Stimulated activated CD8-positive, alpha-beta memory T cell treated with anti-CD3 and anti-CD28 coated beads, Interleukin-15, amount 100 ng/mL, for 4 hours (primary cell): ENCODE measurements at places on chromosomes 5 and 9.

GRCh38 chr9:88396836-88397577, 8.8 kb downstream of the SPIN1 start:
- DNase-seq: no peak

DNA sequence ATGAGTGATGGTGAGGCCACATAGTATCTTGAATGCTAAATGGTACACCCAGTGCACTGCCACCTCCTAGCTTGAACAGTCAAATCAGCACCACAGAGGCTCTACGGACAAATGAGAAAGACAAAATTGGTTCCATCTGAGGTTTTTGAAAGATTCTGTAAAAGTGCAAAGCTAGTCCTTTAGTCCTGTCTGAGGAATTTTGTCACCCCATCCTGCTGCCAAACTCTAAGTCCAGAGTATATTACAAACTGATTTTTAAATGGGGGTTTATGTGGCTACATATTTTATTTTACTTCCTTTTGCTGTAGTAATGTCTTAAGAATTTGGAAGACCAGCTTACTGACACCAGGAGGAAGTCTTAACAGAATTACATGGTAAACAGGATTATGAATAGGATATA, 7.7 kb downstream of the FREM1 start:
- DNase-seq: no peak

DNA sequence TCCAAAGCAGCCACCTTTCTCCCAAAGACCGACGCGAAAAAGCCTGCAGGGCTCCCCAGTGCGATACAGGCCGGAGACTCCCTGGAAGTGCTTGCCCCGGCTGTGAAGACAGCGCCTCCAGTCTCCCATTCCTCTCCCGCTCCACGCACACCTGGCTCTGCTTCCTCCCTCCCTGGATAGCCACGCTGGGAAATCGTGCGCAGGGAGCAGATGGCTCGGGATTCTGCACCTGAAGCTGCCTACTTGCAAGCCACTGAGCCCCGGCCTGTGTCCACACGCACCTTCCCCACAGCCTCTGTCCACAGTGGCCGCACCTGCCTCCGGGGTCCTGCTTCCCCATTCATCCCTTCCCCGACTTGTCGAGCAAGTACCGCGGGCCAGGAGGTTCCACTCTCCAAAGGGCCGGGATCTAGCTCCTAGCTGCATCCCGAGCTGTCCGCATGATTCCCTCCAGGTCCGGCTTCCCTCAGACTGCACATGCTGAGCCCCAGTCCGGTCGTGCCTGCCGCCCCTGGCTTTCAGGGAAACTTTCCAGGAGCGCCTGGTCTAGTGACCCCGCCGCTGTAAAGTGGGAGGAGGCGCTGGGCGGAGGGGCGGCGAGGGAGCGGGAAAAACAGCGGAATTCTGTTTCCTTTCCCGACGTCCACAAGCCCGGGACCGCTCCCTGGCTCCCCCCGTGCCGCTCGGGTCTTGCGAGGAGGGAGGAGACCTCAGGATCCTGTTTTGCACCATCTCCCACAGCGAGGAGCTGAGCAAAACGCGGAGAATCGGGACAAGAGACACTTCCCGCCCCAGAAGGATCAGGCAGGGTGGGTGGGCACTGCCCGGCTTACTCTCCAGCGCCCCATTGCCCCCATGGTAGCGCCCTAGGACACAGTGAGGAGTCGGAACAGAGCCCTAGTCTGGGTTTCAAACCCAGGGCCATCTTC, 2.0 kb downstream of the SEMA6A start:
- no peak for DNase-seq

GRCh38 chr5:14396737-14397136, 184.9 kb upstream of the OTULINL start:
- no peak for DNase-seq

GRCh38 chr5:38751103-38751502, 94.7 kb upstream of the OSMR start:
- DNase-seq: no peak

GRCh38 chr5:139823757-139824355, 28.2 kb downstream of the PSD2 start:
- DNase-seq: no peak

- no peak for DNase-seq
Observed at GRCh38 chr5:111892949-111893348, 136.0 kb upstream of the NREP start.

DNA sequence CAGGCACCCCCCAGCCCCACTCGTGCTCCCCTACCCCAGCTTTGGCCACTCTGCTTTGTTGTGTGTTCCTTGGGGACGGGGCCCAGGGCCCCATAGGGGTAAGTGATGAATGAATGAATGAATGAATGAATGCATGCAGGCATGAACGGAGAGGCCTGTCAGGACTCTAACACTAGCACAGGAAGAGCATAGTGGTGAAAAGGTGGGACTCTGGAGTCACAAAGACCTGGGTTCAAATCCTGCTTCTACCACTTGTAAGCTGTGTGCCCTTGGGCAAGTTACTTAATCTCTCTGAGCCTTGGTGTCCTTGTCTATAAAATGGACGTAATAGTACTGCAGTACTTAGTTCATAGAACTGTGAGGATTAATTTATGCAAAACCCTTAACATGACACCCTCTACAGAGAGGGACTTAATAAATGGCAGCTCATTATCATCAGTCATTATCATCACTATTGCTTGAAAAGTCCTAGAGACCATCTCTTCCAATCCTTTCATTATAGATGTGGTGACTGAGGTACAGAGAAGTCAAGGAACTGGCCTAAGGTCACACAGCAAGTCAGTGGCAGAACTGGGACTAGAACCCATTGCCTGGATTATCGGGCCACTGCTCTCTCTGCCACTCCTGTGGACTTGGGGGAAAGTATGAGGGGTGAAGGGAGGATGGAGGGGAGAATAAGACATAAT, 13.2 kb downstream of the ORM2 start:
- no peak for DNase-seq

GRCh38 chr5:167790462-167791260, 500.8 kb upstream of the WWC1 start:
- DNase-seq: no peak

DNA sequence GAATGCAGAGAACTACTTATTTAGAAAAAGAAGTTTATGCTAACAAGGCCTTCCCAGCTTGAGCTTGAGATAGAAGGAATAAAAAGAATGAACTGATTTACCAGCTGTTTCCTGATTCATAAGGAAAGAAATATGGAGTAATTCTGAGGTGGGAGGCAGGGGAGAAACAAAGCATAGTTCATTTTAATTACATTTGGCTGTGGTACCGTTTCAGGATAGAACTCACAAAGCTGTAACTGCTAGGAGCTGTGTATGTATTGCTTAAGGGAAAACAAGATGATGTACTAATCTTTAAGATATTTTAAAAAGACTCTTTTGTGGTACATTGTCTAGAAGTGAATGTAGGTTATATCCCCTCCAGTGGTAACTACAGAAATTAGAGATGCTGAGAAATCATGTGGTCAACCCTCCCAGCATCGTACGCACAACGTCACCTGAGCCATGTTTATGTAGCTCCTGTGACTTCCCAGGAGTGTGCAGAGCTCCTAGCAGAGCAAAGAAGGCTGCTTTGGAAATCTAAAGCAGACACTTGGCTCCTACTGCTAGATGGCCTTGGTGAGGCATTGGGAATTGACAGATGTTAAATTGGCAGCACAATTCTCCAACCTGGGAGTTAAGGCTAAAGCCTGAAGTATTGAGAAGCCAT, 208.3 kb upstream of the VLDLR start:
- no peak for DNase-seq

DNA sequence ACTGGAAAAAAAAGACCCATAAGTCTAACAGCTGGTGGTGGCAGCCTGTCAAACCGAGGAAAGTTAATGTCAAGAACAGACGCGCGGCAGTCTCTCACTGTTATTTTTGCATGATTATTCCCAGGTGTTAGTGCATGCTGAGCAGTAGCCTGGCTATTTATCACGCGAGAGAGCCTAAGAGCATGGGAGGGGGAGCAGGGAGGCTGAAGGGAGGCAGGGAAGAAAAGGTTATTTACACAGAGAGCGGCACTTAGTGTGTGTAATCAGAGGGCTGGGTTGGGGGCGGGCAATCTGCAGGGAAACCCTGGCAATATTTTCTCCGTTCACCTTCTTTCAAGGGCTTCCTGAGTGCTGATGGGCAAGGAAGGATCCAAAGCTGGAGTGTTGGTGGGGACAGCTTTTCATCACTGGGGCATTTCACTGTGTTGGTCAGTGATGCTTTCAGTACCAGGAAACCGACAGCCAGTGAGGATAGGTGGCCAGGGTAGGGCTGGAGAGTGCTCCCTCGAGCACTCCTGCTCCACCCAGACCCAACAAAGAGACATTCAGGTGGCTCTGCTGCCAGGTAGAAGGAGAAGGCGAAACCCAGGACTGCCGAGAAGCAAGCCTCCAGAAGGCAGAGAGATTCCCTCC, 39.6 kb downstream of the ZNF608 start:
- DNase-seq: no peak

- no peak for DNase-seq
Observed at GRCh38 chr5:93274291-93274690, 306.7 kb downstream of the NR2F1-AS1 start.

GRCh38 chr5:63240063-63240755, 661.6 kb downstream of the LRRC70 start:
- DNase-seq: no peak

GRCh38 chr9:23229890-23230317, 596.1 kb downstream of the ELAVL2 start:
- no peak for DNase-seq

DNA sequence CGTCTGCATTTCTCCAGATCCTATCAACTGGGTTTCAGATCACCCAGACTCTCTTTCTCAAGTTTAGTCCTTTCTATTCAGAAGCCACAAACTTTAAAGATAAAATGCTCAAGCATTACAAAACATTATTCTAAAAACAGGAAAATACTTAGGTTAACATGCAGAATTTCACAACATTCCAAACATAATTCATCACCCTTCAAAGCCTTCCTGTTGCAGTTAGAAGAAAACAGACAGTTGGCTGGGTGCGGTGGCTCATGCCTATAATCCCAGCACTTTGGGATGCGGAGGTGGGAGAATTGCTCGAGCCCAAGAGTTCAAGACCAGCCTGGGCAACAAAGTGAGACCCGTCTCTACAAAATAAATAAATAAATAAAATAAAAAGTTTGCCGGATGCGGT, 7.7 kb upstream of the OCLN start:
- DNase-seq: no peak

- no peak for DNase-seq
Observed at GRCh38 chr5:160020964-160021363, 12.0 kb downstream of the TTC1 start.

DNA sequence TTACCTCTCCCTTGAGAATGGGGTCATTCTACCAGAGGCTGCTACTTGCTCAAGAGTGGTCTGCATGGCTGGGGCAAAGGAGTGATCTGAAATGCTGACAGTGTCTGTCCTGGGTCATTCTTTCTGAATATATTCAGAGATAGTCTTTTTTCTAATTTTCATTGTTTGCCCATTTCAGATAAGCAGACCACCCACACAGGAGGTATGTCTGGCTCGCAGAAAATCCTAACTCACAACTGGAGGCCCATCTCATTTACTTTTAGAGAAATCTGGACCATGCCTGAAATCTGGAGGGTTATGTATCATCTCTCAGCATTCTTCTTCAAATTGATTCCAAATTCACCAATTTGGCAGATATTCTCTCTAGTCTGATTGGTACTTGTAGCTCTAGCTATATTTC, 227.6 kb downstream of the SEC61B start:
- no peak for DNase-seq

GRCh38 chr5:39767916-39768315, 343.1 kb upstream of the DAB2 start:
- DNase-seq: no peak

DNA sequence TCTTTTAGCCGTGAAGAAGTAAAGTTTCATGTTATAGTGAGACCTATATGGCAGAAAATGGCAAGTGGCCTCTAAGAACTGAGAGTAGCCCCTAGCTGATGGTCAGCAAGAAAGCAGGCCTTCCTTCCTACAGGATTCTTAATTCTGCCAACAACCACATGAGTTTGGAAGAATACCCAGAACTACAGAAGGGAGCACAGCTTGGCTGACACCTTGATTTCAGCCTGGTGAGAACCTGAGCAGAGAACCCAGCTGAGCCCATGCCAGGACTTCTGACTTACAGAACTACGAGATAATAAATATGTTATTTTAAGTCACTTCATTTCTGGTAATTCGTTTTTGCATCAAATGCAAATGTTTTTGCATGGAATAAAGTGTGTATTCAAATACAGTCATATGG, 5.9 kb upstream of the FBXL17 start:
- DNase-seq: no peak

DNA sequence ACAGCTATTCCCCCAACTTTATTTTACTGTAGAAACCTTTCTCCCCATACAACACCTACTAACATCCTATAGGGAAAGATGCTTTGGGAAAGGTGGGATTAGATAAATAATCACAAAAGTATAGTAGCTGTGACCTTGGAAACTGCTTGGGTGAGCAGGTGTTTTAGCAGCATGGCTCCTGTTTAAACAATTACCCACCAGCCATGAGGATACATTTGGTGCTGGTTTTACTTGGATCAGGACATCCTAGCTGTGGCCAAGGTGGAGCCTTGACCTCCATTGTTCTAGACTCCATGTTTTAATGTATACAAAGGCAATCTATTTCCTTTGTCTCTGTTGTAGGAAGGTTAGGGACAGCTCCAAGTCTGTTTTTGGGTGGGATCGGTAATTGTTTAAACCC, 56.8 kb upstream of the ALDH1B1 start:
- no peak for DNase-seq

GRCh38 chr5:96141749-96142148, 180.1 kb upstream of the ELL2 start:
- DNase-seq: no peak

- no peak for DNase-seq
Observed at GRCh38 chr9:123483191-123483803, 127.3 kb downstream of the CRB2 start.

GRCh38 chr9:86178503-86178902, 79.1 kb upstream of the GOLM1 start:
- no peak for DNase-seq

DNA sequence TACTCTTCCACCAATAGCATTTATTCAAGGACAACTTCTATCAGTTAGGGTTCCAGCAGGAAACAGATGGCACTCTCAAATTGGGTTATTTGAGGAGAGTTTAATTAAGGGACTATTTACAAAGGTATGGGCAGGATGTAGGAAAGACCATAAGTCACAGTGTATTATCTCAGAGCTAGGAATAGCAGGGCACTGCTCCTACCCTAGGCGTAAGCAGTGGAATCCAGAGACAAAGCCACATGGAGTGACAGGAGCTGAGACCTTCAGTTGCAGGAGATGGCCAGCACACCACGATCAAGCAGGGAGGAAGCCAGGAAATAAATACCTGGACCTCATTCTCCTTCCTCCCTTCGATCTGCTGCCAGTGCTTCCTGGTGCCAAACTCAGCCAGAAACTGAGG, 274.9 kb upstream of the SLC30A5 start:
- DNase-seq: no peak

DNA sequence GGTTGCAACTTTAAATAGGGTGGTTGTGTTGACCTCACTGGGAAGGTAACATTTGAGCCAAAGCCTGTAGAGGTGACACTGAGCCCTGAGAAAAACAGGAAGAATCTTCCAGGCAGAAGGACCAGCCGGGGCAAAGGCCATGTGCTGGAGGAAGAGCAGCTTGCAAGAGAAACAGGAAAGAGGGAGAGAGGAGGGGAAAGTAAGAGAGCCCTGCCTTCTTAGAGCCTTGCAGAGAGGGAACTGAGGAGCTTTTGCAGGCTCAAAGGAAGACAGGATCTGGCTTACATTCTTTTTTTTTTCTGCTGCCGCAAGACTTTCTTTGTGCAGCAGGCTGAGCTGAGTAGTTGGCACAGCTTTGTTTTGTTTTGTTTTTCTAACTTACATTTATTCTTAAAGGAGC, 17.4 kb downstream of the C9orf153 start:
- no peak for DNase-seq
